Stimulated activated CD4-positive, alpha-beta T cell treated with anti-CD3 and anti-CD28 coated beads, Interleukin-1b, Interleukin-23, amount 100 ng/mL, for 4 hours (primary cell): ENCODE measurements at places on chromosomes 5 and 9.

- no peak for DNase-seq
Observed at GRCh38 chr5:43320846-43321245, 7.6 kb upstream of the HMGCS1 start.

DNA sequence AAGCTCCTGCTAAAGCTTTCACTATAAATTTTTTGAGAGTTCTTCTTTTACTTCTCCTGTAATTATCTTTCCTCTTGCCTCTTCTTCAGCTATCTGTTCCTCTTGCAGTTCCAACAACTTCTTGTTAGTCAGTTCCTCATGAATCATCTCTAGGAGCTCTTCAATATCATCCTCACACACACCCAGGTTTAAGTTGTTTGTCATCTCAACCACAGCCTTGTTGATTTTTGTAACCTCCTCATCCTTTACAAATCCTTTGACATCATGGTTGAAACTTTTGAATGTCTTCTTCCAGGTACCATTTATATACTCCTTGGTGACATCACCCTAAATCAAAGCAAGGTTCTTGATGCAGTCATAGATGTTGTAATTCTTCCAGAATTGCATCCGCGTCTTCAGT, 106.3 kb upstream of the MAMDC2 start:
- no peak for DNase-seq

GRCh38 chr5:151267491-151268260, 14.7 kb downstream of the GM2A start:
- DNase-seq = no peak

GRCh38 chr9:3401221-3401954, 124.4 kb downstream of the RFX3 start:
- DNase-seq = no peak

- no peak for DNase-seq
Observed at GRCh38 chr9:16241231-16241630, 629.2 kb downstream of the BNC2 start.

- no peak for DNase-seq
Observed at GRCh38 chr5:100901821-100902341, 1.2 kb downstream of the ST8SIA4 start.
